ENCODE measurements at places on chromosomes 7 and 10.

DNA sequence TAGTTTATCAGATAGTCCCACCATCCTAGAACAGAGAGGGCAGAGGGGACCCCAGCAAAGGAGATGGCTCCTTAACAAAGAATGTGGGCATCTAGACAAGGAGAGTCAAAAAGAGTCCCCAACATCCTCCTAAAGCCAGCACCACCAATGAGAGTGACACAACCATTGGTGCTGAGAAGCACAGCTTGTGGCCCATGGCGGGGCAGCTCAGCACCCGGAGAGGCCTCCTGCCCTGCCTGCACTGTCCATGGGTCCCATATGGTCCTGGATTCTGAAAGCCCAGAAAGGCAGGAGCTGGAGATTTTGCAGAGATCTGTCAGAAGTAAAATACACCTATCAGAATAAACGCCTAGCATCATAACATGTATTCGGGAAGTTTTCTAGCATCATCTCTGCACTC, 311.8 kb upstream of the ZNF32 start:
- DNase-seq: no peak

GRCh38 chr7:99267841-99268576, 4.6 kb upstream of the MYH16 start:
- no peak for DNase-seq

GRCh38 chr7:131071786-131072504, 255.7 kb upstream of the MKLN1 start:
- DNase-seq: no peak

DNA sequence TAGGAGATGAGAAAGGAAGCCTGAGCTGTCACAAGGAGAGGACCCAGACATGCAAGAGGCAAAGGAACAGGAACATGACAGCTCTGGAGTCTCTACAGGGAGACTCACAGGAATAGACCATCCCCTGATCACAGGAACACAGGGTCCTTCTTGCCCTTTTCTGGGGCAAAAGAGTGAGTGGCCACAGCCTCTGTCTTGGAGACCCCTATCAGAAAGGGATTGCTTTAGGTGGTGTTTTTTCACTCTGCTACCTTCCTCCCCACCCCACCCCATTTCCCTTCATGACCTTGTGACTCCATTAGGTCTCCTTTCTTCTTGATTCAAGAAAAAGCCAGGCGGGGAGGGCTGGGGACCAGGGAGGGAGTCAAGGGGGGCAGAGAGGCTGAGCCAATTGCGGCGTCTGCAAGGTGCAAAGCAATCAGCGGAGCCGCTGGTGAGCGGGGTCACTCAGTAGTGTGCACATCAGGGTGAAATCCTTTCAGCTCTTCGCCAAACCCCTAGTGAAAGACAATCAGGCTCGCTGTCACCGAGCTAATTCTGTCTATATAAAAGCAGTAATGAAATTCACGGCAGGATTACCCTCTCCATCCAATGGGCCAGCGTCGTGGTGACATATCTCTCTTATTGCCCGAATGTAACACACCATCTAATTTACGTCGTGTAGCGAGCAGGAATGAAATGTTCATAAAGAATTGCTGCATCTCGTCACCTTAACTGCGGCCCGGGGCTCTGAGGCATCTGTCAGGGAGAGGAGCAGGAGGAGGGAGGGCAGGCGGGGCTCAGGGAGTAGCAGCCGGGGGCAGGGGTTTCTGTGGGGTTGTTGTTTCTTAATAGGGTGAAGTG, 31.5 kb upstream of the BTRC start:
- no peak for DNase-seq
